ENCODE measurements at places on chromosomes 5 and 9.

DNA sequence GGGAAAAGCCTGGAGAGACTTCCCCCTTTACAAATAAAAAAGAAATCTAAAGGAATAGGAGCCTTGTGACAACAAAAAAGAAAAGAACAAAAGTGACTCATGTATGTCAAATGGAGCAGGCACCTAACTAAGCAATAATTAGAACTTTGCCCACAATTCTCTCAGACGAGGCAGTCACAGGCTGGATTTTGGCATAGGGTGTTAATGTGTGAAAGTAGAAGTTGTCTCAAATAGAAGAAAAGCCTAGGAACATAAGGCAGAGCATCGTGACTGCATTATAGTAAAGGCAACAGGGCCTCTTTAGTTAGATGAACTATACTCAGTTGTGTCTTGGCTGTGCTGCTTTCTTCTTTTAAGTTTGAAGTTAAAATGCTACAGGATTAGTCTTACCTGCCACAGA is 219.9 kb upstream of the TMEM161B start:
- no peak for DNase-seq

DNA sequence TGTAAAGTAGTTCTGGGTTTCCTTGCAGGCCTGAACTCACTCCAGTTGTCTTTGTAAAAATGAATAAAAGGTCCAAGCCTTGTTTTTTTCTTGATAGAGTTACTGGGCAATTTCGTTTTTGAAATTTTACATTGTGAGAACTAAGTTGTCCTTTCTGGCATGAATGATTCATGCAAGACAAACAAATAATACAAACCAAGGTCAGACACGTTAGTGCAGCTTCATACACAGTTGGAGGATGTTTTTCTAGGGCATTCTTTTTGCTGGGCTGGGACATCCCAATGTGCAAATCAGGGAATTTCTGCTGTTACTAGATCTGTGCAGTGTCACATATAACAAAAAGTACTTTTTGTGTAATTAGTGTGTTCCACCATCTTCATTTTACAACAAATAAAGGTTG is 96.0 kb downstream of the MEGF10 start:
- no peak for DNase-seq

DNA sequence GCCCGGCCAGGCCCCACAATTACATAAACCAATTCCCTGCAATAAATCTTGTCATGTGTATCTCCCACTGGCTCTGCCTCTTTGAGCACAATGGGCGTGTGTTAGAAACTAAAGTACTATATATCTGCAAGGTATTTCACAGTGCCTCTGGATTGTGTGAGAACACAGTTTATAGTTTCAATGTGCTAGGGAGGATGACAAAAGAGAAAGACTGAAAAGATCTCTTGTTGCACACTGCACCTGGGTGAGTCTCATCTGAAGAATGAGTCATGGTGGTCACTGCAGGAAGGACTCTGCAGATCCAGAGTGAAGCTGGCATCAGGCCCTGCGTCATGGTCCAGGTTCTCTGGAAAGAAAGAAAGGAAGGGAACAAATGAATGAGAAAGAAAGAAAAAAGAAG is 20.7 kb upstream of the CTSV start:
- DNase-seq = no peak

DNA sequence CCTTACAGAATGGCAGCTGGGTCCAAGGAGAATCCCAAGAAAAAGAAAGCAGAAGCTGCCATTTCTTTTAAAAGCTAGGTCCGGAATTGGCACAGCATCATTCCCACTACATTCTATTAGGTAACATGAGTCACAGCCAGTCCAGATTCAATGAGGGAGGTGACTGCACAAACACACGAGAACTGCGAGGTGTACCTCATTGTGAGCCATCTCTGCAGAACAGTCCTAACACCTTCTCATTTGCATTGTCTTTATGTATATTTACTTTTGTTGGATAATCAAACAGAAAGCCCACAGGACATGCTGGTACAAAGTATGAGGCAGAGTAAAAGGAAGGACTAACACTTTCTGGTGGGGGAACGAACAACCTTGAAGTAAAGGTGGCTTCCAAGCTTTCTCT is 14.6 kb upstream of the HABP4 start:
- no peak for DNase-seq

DNA sequence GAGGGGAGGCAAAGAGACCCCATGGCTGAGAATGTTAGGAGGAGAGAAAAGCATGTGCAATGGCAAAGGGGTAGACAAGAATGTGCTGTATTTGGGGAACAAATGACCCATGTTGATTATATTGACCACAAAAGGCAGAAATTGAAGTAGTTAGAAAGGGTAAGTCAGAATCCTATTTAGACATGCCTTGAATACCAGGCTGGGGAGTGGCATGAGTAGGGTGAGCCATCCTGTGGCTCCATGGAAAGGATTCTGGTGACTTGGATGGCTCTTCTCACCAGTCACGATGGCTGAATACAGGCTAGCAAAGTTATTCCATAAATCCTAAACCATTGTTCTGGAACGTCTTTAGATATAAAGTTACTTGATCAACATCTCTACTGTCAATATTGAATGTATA is 73.4 kb upstream of the MEF2C start:
- DNase-seq = no peak

DNA sequence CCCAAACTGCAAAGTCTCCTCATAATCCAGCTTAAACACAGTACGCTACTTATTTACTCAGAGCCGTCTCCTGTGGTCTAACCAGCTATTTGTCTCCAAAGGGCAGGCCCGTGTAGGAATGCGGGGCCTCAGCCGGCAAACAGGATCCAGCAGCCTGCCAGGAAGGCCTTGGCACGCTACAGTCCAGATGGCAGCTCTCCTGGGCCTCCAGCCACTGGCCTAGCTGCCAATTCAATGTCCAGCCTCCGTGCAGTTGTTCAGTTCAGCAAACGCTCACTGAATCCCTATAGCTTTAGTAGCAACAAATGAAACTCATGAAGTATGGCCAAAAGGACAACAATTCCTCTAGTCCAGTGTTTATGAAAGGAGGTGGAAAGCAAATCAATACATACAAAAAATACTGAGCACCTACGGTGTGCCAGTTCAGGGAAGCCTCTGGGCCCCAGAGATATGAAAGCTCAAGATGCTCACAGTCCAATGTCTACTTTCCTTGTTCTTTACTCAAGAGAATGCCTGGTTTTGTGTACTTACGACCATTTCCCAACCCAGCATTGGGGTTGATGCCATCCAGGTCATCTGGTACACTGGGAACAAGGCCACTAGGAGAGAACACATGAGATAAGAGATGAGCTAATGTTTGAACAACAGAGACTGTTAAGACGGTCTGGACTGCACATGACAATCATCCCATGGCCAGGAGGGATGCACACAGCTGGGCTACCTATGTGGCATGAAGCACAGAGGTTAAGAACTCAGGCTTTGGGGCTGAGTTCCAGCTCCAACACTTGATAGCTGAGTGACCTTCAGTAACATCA is 8.3 kb downstream of the CDK5RAP2 start:
- DNase-seq = peak; percentile 88

DNA sequence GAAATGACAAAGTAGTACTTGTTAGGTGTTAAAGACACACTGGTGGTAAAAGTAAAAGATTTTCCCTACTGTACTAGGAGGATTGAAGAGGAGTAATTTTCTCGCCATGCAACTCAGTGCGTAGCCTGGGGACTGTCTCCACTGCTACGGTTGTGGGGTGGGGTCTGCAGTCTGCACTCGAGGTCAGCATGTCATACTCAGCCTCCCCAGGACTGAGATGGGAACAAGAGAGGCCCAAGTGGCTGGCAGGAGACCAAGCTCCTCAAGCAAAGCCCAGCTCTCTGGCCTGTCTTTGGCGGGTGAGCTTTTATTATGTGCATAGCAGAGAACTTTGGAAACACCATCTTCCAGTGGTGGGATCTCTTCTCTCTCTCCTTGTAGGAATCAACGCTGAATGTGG is 10.4 kb downstream of the NHP2 start:
- no peak for DNase-seq

GRCh38 chr9:81560851-81561732 is 128.3 kb downstream of the TLE1 start:
- DNase-seq = no peak

DNA sequence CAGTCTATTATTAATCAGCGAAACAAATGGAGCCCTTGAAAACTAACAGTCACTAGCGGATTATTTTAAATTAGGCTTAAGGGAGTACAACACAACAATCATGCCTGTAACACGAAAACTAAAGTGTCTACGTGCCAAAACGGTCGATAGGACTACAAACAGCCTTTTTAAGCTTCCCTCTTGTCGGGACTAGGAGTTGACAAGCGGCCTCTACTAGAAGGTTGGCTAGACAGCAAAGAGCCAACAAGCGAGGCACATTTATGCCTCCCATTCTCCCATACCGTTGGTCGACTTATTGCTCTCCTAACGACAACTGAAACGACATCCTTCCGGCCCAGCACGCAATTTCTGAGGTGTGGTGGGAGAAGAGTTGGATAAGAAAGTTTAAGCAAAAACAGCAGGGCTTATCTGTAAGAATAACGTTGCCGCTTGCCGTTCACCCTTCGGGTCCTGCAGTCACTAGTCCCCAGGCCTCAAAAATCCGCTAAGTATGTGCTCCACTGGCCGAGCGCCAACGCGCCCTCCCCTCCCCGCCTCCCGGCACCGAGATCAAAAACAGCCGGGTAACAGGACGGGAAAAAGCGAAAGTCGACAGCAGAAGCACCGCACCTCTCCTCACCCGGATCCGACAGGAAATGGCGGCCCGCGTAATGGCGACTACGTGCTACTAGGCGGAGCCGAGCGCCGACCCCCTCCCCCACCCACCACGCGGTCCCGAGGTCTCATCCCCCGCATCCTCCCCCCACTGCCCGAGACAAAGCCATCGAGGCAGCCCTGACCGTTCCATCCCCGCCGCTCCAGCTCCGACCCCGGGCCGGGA is 813 bp downstream of the HNRNPK start:
- peak; percentile 92 for DNase-seq

DNA sequence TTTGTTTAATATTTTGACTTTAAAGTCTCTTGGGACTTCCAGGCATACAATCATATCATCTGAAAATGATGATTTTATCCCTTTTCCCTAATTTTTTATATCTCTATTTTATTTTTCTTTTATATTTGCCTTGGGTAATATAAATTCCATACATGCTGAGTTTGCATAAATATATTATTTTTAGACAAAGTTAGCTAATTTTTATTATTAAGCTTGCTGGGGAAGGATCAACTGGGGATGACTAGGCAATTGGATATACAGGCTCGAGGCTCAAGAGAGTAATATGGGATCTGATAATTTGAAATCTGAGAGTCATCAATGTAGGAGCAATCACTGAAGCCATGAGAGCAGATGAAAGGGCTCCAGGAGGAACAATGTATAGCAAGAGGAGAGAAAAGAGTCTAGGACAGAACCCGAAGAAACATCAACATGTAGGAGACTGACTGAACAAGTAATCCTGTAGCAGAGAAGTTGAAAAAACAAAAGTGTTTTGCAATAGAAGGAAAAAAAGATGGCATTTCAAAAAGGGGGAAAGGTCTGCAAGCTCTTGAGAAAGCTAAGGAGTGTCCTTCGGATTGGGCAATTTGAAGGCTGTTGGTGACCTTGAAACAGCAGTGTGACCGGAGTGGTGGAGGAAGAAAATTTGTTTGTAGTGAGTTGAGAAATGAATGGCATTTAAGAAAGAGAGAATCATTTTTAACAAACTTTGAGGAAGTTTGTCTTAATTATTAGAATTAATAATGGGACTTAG is 17.0 kb upstream of the RHOBTB3 start:
- DNase-seq = no peak

DNA sequence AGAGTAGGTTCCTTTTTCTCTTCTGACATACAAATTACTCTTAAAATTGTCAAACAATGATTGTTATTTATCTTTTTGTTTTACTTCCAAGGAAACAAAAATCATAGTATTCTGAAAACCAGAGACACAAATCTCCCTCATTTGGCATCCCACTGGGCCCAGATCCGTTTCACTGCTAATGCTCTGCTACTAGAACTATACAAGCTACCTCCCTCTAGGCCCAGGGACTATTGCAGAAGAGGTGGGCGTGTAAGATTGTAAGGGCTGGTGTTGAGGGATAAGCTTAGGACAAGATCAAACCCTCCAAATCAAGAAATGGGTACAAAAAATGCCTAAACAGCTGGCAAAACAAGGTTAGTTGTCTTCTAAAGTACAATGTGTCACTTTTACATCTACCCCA is 928.9 kb upstream of the CDH10 start:
- no peak for DNase-seq

DNA sequence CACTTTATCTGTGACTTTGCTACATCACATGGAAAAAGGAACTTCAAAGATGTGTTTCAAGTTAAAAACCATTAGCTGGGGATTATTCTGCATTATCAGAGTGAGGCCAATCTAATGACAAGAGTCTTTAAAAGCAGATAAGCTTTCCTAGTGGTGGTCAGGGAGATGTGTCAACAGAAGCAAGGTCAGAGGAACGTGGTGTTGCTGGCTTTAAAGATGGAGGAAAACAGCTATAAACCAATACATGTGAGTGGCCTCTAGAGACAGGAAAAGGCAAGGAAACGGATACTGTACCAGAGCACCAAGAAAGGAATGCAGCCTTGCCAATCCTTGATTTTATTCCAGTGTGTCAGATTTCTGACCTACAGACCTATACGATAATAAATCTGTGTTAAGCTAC is 204.2 kb downstream of the TAF11L14 start:
- DNase-seq = no peak

DNA sequence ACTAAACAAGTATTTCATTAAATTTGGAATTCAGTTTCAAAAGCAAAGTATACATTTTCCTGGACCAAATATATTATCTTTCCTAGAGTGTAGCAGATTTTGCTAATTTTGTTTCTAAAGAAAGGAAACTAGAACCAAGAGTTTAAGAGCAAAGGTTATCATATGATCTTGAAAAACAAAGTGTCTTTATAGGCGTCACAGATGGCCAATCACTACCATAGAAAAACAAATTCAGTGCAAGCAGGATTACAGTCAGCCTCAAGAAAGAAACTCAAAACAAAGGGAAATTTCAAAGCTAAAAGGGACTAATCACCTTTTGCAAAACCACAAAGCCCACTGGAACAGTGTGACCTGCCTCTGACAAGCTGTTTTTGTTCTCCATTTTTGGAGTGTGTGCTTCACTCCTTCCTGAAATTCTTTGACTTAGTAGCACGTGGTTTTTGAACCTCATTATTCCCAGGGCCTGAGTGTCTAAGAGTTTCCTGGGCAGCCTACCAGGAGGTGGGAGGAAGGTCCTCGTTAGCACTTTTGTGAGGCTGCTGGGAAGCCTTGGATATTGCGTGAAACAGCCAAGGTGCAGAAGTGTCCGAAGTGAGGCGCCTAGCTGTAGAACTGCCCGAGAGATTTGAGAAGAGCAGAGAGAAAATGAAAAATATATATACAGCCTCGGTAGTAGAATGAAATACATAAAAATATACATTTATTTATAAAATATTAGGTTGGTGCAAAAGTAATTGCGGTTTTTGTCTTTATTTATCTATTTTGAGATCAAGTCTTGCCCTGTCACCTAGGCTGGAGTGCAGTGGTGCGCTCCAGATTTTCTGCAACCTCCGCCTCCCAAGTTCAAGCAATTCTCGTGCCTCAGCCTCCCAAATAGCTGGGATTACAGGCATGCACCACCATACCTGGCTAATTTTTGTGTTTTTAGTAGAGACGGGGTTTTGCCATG is 246.1 kb downstream of the MARCHF11 start:
- DNase-seq = no peak

DNA sequence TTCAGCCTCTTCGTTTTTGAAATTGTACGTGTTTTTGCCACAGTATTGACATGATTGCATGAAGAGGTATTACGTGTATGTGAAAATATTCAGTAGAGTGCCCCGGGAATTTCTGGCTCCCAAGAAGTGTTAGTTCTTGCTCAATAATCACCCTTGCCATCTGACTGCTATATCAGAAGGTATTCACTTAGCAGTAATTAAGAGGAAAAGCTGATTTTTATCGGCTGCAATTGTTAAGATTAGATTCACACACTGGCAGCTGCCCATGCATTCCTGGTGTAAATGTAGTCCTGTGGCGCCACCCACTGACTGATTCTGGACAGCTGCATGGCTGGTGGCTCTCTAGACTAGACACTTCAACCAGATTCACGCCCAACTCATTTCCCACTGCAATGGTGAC is 440.1 kb upstream of the ADAMTS16 start:
- DNase-seq = peak; percentile 76

All from femur (tissue), 1 donor.